Lung microvascular endothelial cell (primary cell): ENCODE measurements at places on chromosomes 7 and 10. TPM values are rescaled to one million over a fixed set of nuclear protein-coding genes. Genes with fewer than 3 reads are reported as not detected.

DNA sequence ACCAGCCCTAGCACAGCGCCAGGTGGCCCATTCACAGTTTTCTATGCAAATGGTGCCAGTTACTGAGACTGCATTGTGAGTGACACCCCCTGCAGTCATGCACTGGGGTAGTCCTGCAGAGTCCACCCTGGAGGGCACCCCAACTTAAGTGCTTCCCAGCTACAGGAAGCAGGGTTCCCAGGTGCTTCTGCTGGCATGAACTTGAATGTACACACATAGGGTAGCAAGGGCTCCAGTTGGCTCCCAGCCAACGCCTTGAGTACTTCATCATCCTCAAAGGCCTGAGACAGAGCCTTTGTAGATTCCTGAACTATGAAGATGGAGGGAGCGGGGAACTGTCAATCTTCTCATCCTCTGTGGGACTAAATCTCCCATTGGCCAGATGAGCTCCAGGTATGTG lies 11.5 kb upstream of the NPFFR1 start:
- no peak for DNase-seq

DNA sequence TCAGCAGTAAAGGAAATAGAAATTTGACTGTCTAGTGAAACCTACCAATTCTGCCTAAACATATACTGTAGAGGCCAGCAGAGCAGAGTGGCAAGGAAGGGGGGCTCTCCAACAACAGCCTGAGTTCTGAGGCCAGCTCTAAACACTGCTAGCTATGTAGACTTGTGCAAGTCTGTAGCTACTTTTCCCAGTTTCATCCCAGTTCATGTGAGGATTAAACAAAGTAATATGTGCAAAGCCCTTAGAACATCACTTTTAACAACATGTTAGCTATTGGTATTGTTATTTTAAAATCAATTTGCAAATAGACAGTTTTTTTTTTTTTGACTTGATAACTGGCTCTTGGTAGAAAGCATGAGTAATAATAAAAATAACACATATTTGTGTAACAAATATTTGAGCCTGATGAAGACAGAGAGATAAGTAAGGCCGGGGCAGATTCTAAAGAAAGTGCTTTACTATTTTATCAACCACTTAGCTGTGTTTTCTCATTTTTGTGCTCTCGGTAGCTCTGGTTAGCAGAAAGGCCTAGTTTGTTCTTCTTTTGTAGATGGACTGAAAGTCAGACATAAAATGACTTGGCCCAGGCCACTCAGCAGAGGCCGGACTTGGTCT lies 9.3 kb downstream of the CHST12 start:
- no peak for DNase-seq

Gene CTBP2
- total RNA-seq, result 60.6 and 79.6 TPM in 2 replicates

Gene CYP2E1
- total RNA-seq, result not detected in 2 replicates

DNA sequence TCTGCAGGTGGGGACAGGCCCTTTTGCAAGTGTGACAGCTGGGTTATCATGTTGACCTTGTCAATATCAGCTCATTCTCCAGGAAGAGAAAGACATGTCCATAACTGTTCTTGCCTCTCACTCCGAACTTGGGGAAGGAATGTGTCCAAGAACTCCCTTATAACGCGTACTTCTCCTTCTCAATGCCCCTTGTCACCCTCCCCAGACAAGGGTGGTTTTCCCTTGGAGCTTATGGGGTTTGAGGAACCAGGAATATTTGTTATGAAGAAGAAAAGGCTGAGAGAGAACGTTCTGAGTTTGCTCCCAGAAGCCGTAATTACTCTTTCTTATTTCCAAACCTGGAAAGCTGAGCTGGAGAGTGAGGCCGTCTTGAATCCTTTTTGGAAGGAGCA lies 77.4 kb downstream of the MKI67 start:
- no peak for DNase-seq

Gene LIPN
- not detected in 2 replicates for total RNA-seq

DNA sequence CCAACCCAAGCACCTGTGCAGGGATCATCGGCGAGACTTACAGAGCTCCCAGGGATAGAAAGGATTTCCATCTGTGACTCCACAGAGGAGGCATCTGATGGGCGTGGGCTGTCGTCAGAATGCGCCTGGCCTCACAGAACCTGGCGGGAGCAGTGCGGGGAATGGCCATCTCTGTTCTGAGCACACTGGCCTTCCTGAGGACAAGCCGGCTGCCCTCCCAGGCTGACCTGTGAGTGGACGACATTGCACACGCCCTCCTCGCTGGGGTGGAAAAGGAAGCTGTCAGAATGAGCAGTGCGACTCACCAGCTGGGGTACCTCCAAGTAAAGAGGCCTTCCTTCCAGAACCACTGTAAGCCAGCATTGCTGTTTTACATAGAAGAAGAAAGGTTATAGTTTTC lies 234.6 kb upstream of the PITRM1 start:
- DNase-seq, result peak; percentile 37

GRCh38 chr7:5450549-5451327 lies 27.1 kb upstream of the TNRC18 start:
- peak; percentile 47 for DNase-seq

GRCh38 chr10:117107238-117107637 lies 30.8 kb downstream of the VAX1 start:
- no peak for DNase-seq
